ENCODE measurements at places on chromosomes 7 and 10.

GRCh38 chr7:98238076-98238475 lies 14.0 kb downstream of the TECPR1 start:
- no peak for DNase-seq

DNA sequence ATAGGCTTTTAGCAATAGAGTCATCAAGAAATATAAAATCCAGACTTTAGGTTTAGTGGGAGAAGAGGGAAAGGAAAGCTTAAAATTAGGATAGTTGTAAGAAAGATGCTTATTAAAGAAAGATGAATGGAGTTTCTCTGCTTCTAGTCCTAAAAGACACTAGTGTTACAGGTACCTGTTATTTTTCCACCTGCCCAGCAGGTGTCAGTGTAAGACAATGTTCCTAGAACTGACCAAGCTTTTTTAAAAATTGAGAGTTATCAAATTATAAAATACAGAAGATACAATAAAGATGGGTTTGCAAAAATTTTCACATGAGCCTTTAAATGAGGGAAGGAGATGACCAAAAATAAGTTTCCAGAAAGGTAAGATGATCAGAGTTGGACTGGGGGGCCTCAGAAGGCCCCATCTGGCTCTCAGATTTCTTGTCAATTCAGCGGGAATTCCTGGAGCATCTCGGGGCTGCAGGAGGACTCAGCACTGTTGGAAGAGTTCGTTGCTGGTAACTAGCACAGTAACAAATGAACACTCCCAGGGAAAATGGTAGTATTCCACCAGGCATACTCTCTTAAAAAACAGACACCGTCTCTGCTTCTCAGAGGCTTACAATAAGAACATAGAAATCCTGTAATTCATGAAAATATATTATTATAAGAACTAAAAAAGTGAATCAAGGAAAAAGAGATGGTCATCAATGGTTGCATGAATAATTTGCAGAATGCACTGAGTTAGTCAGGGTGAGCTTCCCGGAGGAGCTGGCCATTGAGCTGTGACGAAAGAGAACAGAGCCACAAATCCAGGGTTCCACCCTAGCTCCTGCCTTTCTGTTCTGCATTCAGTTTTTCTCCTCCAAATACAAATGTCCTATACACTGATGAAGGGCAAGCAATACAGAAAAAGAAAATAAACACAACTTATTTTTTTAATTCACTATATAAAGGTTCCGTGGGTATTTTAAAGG lies 71.8 kb upstream of the PIK3CG start:
- no peak for DNase-seq

DNA sequence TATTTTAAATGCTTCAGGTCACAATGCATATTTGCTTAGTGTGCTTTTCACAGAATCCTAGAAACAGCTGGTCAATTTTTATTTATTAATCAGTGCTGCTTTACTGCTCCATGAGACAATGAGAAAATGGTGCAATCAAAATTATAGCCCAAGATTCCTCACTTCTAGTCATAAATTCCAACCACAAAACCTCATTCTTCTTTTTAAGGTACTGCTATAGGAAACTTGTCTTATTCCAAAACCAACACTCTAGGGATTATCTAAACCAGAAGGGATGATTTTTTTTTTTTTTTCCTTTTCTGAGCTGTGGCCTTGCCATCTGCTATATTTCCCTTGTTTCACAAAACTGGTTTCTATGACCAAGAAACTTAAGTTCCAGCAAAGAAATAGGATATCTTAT lies 64.0 kb upstream of the SEMA3A start:
- DNase-seq: no peak

- DNase-seq: no peak
These were observed 59.3 kb downstream of the OAT start for GRCh38 chr10:124359336-124359832.

DNA sequence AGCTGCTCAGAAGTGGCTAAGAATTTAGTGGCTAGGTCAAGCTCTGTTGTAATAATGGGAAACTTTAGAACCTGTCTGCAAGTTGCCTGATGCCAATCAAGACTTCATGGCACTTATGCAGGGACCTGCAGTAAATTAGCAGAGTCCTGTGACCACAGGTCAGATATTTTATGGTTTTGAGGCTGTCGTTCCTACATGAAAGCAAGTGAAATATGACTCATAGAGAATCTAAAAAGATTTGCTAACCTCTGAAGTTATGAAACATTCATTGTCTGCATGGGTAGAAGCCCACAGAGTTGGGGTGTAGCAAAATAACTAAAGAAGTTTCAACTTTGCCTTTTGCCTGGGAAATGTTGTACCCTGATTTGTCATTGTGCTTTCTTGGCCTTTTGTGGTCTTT lies 32.3 kb downstream of the SLC39A12 start:
- DNase-seq: no peak

GRCh38 chr10:35300063-35300699 lies 36.1 kb upstream of the CCNY start:
- no peak for DNase-seq

GRCh38 chr10:60444494-60445064 lies 54.9 kb upstream of the ANK3 start:
- DNase-seq: no peak

DNA sequence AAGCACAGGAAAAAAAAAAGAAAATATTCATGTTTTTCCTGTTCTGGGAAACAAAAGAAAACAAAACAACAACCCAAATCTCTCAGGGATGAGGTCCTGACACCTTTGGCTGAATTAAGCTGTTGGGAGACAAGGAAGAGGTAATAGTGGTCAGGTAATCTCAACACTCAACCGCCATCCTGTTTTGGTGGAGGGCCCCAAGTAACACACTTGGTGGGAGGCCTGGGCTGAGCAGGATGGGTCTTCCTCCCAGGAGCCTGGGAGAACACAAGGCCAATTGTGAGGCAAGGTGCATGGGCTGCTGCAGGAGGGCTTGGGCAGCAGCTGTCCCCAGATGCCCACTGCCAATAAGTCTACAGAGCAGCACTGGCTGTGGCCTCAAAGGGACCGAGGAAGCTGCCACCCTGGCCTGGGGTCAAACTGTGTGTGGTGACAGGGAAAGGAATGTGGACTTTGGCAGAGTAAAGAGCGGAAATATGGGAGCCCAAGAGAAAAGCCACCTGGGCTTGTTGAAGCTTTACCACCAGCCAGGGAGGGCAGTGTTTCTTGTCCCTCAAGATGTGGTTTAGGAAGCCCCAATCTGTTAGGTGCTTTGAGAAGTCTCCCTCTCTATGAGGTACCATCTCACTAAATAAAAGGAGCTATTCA lies 93.5 kb upstream of the SLC25A13 start:
- no peak for DNase-seq

DNA sequence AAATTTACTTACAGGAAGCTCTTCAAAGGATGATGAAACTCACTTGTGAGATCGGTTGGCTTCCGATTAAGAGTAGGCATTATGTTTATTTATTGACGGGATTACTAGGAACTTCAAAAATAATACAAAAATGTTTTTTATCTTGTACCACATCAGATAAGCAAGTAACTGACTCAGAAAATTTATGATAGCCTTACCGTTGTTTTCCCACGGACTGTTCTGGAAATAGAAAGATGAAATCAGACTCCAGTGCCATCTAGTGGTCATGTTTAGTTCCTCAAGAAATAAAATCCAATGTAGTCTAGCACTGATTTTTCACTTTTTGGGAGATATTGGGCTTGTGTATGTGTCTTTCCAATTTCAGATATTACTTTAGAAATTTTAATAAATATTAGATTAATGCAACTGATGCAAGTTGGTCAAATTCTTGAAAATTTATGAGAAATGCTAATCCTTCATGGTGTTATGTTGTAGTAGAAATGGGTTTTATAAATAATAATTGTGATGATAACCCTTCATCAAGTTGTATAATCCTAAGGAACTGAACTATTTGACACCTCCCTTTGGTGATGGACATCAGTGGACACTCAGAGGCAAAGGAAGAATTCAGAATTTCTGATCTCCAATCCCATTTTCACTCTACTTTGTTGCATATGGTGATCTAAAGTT lies 168.8 kb downstream of the TMEM26 start:
- no peak for DNase-seq
